ENCODE measurements at places on chromosomes 13 and 19.

- DNase-seq = no peak
These were observed 1.7 kb downstream of the POLR1G start for GRCh38 chr19:45408121-45408520.

- DNase-seq = peak; percentile 63
These were observed 13.1 kb downstream of the TJP3 start for GRCh38 chr19:3721131-3721886.

DNA sequence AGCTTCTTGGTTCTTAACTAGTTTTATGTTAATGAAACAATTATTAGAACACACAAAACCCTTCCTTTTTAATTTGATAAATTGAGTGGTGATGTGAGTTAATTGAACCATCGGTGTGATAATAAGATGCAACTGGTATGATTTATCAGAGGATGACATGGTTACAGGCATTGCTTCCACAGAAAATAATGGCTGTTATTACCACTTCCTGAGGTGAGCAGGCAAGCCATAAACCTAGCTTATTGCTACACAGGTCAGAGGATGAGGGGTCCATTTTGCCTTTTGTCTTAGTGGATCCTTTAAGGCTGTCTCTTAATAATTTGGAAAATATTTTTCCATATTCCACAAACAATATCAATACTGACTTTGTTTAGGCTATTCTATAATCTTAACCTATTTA lies 226.6 kb upstream of the EDNRB start:
- DNase-seq = no peak

DNA sequence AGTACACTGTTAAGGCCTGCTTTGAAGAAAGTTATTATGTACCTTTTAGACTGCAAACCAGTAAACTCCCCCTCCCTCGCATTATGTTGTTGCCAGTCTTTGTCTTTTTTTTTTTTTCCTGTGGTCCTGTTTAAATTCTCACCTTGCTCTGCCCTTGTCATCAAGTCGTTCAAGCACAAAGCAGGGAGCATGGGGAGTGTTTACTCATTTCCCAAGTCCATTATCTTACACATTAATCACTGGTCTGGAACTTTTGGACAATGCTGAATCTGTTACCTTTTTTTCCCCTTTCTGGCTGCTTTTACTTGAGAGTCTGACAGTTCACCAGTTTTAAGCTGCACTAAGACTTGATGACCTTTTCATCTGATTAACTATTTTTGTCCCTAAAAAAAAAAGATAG lies 108.2 kb downstream of the DACH1 start:
- no peak for DNase-seq

GRCh38 chr19:19368087-19368486 lies 37.4 kb upstream of the GATAD2A start:
- DNase-seq = no peak

DNA sequence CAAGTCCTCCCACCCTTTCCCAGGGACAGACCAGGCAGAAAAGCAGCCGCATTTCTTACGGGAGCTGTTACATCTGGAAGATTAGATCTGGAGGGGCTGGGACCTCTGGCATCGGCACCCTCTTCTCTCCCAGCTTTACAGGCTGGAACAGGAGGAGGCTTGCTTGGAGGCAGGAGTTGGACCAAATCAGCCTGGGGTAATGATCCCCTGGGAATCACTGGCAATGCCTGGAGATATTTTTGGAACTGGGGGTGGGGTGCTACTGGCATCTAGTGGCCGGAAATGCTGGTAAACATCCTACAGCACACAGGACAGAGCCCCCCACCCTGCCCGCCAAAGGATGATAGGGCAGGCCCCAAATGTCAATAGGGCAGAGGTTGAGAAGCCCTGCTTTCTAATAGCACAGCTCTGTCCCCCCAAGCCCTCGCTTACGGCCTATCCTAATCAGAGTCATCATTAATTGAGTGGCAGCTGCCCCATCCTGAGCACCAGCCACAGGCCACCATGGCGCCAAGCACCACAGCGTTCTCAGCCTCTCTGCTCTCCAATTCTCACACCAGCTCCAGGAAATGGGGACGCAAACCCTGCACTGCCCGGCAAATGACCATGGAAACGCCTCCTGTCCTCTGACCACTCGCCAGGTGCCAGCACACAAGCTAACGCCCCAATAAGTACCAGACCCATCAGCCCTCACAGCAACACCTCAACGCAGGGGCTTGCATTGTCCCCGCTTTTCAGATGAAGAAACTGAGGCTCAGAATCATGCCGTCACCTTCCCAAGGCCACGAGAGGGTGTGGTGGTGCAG lies 20.6 kb downstream of the LRRC4B start:
- no peak for DNase-seq

GRCh38 chr13:91401920-91402319 lies 3.5 kb downstream of the GPC5 start:
- no peak for DNase-seq

- DNase-seq = no peak
These were observed 434.1 kb downstream of the ZNF536 start for GRCh38 chr19:30806311-30806710.

GRCh38 chr13:94122300-94122915 lies 357.1 kb downstream of the DCT start:
- DNase-seq = no peak

- DNase-seq = no peak
These were observed 87.0 kb upstream of the HTR2A start for GRCh38 chr13:46983881-46984280.

All from stimulated activated CD8-positive, alpha-beta memory T cell treated with anti-CD3 and anti-CD28 coated beads, Interleukin-2, amount 100 ng/mL, for 1 hour (primary cell).